ENCODE measurements at places on chromosomes 16 and 17.

DNA sequence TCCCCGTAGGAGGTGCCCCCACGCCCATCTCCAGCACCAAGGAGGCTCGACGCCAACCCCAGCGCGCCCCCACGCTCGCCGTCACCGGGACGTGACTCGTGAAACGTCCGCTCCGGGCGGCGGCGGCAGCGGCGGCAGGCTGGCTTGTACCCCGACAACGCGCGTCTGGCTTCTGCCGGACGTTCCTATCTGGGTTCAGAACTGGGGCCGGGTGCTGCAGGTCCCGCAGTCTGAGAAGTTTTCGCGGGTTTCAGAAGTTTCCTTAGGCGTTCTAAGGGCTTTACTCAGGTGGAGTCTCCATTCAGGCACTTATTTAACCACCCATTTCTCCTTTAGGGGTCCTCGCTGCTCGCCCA lies 672 bp upstream of the ALKBH5 start:
- DNase-seq = peak; percentile 87

GRCh38 chr16:53216798-53217197 lies 162.0 kb downstream of the CHD9 start:
- no peak for DNase-seq

DNA sequence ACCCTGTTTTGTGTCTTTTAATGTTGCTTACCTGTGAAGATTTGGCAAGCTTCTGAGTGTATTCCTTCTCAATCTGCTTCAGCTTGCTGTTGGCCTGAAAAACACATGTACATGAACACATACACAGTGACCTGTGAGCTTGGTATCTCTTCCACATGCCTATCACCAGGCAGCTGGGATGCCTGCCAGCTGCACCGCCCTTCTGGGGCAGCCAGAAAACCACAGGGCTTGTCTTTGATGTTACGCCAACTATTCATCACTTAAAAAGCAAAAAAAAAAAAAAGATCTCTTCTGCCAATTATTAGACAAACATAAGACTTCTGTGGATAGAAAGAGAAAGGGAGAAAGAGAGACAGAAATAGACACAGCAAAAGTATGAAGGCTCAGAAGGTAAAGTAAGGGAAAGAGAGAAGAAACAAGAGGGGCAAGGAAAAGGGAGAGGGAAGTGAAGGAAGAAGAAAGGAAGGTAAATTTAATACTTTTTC lies 189.2 kb upstream of the AXIN2 start:
- no peak for DNase-seq

DNA sequence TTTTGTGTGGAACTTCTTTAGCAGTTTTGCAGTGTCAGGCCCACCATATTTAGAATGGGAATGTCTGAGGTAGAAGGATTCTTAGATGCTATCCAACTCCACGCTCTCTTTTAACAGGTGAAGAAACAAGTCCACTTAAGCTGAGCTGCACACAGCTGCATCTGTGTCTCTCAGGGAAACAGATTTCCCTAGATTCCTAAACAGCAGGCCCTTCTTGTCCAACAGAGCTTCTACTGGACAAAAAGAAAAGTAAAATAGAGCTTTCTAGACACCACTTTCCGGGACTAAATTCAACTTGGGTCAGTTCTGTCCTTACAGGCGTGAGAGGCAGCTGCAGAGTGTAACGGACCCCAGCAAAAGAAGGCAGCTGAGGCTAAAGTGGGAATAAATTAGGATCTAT lies 51.7 kb downstream of the SNX11 start:
- DNase-seq = no peak

DNA sequence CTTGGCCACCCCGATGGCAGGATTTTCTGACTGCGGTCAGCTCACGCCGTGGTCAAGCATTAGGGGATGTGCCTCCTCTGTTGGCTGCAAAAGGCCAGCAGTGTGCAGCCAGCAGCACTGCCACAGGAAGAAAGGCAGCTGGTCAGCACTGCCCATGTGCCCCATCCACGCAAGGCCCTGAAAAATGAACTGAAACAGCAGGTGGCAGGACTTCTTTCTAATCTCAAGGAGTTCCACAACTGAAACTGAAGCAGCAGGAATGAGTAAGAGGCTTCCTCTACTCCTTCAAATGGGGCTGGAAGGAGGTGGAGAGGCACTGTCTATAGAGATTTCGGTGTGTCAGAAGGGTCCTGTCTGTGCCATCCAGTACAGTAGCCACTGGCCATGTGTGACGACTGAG lies 3.2 kb downstream of the ZNF500 start:
- no peak for DNase-seq

DNA sequence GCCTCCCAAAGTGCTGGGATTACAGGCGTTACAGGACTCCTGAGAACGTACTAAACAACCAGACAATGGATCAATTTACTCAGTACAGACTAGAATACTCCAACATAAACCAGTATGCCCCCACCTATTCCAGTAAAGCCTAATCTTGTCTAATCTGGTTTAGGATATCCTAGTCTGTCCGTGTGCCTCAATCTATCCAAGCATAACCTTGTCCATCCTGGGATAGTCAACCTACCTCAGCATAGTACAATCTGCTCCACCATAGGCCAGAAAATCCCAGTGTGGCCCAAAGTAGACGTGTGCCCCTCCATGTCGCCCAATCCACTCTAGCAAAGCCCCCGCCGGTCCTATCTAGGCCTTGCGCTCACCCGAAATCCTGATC lies 625 bp downstream of the DVL2 start:
- no peak for DNase-seq

GRCh38 chr17:69287168-69287567 lies 39.8 kb downstream of the ABCA5 start:
- no peak for DNase-seq

DNA sequence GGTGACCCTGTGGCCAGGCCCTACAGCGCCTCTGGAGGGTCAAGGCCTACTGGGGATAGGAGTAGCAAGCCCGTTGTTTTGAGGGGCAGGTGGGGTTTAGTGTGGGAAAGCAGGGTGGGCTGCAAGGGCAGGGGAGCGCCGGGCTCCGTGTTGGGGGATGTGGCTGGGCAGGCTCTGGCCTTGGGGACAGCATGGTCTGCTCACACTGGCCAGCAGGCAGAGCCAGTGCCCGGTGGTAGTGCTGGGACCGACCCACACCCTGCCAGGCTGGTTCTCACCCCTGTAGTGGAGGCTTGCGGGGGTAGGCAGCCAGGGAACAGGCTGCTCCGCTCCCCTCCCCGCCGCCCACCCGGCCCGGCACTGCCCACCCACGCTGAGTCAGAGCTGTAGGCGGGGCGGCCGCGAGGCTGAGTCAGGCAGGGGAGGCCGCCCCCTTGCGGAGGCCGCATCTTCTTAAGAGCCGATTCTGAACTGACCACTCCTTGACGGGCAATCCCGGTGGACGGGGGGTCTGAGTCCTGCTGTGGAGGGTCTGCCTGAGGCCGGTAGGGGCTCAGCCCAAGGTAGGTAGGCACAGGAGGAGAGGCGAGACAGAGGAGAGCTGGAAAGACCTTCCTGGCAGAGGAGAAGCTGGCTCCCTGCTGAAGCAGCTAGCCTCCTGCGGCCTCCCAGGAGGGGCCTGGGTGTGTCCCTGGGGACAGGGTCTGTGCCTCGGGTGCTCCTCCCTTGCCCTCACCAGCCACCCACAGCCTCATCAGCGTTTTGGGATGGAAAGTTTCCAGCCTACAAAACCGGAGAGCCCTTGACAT lies 62.4 kb downstream of the BAIAP2 start:
- DNase-seq = peak; percentile 83

DNA sequence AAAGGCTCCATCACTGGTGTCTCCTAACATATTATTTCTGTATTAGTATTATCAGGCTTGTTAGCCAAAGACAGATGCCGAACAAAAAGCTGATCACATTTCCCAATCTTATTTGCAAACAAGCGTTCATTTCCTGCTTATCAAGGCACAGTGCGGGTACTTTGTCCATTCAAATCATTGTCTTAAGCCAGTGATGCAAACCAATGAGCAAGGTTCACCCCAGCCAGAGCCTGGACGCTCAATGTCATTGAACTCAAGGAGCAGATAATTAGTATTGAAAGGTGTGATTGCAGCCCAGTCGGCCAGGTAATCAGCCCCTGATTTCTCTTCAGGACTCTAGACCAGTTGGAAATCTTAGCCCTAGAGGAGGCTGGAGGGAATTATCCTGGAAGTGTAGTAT lies 20.4 kb upstream of the SOX9 start:
- DNase-seq = no peak

GRCh38 chr16:87075319-87075860 lies 241.8 kb downstream of the C16orf95 start:
- DNase-seq = peak; percentile 49

DNA sequence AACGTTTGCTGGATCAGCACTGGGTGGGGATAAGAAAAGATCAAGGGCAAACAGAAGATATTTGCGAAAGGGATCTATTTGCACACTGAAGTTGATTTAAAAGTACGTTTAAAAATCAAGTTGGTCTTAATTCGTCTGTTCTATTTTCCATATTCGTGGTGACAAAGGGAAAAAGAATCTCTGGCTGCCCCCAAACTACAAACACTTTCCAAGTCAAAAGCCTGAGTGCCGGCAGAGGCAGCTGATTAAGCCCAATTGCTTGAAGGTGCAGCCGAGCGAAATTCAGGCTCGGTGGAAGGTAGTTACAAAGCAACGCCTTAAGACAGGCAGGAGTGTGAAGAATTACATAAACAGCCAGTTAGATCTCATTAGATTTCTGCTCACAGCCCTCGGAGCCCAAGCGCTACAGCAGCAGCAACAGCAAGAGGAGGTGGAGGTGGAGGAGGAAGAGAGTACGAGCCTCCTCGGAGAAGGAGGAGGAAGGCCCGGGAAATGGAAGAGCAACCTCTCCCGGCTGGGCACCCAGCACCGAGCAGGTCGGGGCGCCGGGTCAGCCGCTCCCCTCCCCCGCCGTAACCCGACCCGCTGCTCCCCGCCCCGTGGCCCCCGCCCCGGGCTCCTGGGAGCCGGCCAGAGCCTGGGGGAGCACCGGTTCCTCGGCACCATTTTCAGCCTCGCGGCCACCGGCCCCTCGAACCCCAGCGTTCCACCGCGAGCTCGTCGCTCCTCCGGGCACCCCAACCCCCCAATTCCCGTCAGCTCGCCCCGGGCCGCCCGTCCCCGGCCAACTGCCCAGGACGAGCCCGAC lies 890 bp downstream of the TOB1 start:
- peak; percentile 72 for DNase-seq

GRCh38 chr17:69678206-69678605 lies 263.7 kb downstream of the MAP2K6 start:
- DNase-seq = no peak

GRCh38 chr16:54460263-54460860 lies 173.8 kb upstream of the IRX3 start:
- DNase-seq = no peak

DNA sequence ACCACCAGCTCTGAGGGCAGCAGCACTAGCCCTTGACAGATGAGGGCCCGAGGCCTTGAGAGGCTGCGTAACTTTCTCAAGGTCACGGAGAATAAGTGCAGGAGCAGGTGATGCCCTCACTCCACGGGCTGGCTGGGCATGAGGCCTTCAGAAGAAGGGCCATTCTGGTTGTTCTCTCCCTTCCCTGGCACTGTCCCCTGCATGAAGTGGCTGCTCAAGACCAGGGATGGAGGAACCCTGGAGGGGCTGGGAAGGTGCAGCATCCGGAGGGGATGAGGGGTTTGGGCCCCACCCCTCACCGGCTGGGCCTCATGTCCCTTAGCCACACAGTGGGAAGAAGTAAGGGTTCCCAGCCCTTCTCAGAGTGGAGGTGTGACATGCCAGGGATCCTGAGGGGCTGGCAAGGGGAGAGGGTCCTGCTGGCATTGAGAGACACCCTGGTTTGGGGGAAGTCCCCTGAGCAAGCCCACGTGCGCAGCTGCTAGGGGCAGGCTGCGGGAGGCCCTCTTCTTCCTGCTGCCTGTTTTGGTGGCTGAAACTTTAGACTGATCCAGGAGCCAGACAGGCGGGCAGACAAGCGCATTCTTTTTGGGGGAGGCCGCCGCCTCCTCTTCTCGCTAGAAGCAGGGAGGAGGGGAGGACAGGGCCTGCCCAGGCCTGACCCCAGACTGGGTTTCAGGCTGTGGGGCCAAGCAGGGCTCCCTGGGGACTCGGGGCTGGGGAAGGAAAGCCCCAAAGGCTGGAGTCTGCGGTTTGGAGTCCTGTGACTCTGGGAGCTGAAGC lies 74.0 kb downstream of the N4BP1 start:
- DNase-seq = no peak

GRCh38 chr16:17989255-17989654 lies 347.3 kb downstream of the NPIPA8 start:
- no peak for DNase-seq

DNA sequence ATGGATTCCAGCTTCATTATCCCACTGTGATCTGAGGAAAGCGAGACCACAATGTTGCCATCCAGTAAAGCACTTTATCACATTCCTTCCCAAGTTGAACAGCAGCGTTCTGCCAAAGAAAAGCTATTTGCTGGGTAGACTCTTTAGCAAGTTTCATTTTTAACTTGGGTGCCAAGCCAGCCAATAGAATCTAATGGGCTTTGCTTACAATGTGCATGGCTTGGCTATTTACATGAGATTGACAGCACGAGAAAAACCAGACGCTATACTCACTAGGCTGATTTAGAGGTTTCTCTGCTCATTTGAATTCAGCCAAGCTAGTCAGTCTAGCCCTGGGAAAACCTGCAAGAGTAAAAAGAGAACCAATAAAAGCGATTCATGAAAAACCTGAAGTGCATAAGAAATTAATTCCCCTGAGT lies 108.9 kb downstream of the CDH13 start:
- DNase-seq = no peak

DNA sequence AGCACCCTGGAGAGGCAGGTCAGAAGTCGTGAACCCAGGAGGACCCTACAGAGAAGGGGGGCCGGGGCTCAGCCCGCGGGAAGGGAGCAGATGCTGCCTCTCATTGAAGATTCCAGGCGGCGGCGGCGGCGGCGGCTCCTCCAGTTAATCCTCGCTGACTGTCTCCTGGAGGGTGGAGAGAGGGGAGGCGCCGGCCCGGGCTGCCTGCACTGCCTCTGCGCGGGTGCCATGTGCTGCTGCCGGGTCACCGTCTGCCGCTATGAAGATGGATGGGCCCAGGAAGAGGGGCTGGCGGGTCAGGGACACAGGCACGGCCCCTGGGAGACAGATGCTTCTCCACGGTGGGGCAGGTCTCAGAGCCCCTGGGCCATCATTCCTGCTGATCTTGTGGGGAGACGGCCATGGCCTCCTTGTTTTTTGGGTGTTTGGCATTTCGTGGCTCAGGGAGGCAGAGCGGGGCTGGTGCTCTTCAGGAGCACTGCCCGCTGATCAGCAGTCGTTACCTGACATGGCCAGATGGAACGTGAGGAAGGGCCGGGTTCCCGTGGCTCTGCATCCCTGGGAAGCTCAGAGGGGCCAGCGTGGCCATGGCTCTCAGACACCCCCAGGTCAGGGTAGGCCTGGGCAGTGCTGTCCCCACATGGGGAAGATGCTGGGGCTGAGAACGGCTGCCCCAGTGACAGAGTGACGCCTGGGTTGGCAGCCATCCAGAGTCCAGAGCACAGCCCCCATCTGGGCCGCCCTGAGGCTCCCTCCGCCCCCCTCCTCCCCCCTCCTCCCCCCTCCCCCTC lies 36.1 kb downstream of the GINS2 start:
- no peak for DNase-seq

GRCh38 chr16:89315791-89316581 lies 98.5 kb downstream of the ZNF778 start:
- no peak for DNase-seq

- no peak for DNase-seq
Measured at GRCh38 chr16:79651363-79651762, 50.8 kb upstream of the MAF start.
